ENCODE measurements at places on chromosomes 6 and 20.

DNA sequence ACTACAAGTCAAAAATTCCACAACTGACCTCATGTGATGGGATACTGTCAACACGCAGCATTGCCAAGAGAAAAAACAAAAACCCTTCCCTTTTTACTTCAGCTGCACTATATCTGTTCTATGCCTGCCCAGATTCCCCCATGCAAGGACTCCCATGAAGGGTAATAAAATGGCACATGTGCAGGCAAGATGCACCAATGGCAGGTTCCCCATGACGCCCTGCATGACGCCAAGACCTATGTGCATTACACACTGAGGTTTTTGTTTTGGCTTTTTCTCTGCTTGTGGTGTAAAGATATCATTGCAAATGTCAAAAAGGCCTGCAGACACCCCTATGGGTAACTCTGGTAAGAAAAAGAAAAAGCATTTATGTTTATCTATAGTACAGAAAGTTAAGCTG, 403.4 kb downstream of the HDGFL1 start:
- no peak overlapping the region for H3K4me3 ChIP-seq
- no peak overlapping the region for H3K27ac ChIP-seq
- no peak for DNase-seq

DNA sequence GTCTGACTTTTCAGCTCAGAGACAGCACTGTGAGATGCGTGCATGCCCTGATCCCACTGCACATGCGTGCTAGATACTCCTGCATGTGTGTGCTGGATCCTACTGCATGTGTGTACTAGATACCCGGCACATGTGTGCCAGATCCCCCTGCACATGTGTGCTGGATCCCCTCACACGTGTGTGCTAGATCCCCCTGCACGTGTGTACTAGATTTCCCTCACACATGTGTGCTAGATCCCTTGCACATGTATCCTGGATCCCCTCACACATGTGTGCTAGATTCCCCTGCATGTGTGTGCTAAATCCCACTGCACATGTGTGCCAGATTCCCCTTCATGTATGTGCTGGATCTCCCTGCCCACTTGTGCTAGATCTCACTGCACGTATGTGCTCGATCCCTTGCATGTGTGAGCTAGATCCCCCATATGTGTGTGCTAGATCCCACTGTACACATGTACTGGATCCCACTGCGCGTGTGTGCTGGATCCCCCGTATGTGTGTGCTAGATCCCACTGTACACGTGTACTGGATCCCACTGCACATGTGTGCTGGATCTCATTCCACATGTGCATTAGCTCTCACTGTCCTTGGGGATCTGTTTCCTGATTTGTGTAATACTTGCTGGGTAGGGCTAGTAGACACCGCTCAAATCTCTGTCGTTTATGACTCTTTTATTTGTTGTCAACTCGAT, 214.6 kb downstream of the SMOC2 start:
- no peaks in the 10 kb centered on the region for H3K4me1 ChIP-seq
- no peaks in the 10 kb centered on the region for H3K27me3 ChIP-seq
- no peak overlapping the region for H3K27ac ChIP-seq
- no peaks in the 10 kb centered on the region for H3K36me3 ChIP-seq
- no peak overlapping the region for H3K4me3 ChIP-seq
- DNase-seq = no peak

DNA sequence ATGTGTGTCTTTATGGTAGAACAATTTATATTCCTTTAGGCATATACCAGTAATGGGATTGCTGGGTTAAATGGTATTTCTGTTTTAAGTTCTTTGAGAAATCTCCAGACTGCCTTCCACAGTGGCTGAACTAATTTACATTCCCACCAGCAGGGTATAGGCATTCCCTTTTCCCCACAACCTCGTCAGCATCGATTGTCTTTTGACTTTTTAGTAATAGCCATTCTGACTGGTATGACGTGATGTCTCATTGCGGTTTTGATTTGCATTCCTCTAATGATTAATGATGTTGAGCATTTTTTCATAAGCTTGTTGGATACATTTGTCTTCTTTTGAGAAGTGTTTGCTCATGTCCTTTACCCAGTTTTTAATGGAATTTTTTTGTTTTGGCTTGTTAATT, 5.3 kb upstream of the TASP1 start:
- H3K36me3 ChIP-seq = no peaks in the 10 kb centered on the region
- DNase-seq = no peak
- no peak overlapping the region for H3K4me3 ChIP-seq
- no peak overlapping the region for H3K27ac ChIP-seq
- peaks cover 12% of the 10 kb centered on the region for H3K27me3 ChIP-seq

GRCh38 chr20:8918145-8918544, 150.7 kb upstream of the PLCB4 start:
- H3K4me1 ChIP-seq = no peaks in the 10 kb centered on the region
- no peaks in the 10 kb centered on the region for H3K27me3 ChIP-seq

- no peaks in the 10 kb centered on the region for H3K4me1 ChIP-seq
- H3K27ac ChIP-seq = no peak overlapping the region
- H3K4me3 ChIP-seq = no peak overlapping the region
- DNase-seq = no peak
- no peaks in the 10 kb centered on the region for H3K27me3 ChIP-seq
These were observed 71.5 kb downstream of the BTBD3 start for GRCh38 chr20:11989018-11989771.

- no peak overlapping the region for H3K4me3 ChIP-seq
- no peaks in the 10 kb centered on the region for H3K27me3 ChIP-seq
- H3K27ac ChIP-seq = no peak overlapping the region
- no peak for DNase-seq
- peaks cover 52% of the 10 kb centered on the region for H3K36me3 ChIP-seq
These were observed 108.7 kb downstream of the MYB start for GRCh38 chr6:135289816-135290215.

DNA sequence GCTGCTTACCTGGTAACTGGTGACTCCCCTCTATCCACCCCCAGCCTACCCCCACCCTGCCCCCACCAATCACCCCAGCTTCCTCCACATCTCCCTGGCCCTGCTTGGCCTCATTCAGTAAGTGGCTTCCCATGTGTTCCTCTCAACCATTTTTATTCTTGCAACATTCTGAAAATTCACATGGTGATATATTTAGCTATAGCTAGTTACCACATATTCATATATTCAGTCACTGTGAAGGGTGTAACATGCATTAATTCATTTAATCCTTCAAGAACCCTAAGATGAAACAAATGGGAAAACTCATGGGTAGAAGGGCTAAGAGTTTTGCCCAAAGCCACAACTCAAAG, 95.4 kb upstream of the CEP85L start:
- DNase-seq = no peak

DNA sequence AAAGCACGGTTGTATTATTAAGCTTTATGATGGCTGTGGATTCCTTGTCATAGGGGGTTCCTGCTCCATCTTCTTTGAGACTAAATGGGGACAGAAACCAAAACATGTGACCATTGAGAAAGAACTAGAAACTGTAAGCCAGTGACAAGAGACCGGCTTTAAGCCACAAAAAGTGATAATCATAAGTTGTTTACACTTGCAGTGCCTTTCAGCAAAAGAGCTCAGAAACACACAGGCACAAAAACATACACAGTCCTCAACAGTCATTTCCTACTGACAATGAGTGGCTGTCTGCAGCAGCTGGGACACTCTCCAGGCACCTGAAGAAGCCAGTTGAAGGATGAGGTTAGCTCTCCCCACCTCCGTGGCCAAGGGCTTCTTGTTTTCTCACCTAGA, 20.0 kb upstream of the UBE2J1 start:
- peak; percentile 20 for DNase-seq
- H3K4me3 ChIP-seq = no peak overlapping the region
- H3K27ac ChIP-seq = peak overlapping the region; percentile 47
- no peaks in the 10 kb centered on the region for H3K36me3 ChIP-seq
- H3K4me1 ChIP-seq = peaks cover 32% of the 10 kb centered on the region

GRCh38 chr6:62283796-62284411, 2.1 kb downstream of the KHDRBS2 start:
- no peak for DNase-seq
- no peak overlapping the region for H3K4me3 ChIP-seq
- H3K27ac ChIP-seq = no peak overlapping the region
- H3K36me3 ChIP-seq = no peaks in the 10 kb centered on the region
- peaks cover 8% of the 10 kb centered on the region for H3K27me3 ChIP-seq
- H3K4me1 ChIP-seq = no peaks in the 10 kb centered on the region

DNA sequence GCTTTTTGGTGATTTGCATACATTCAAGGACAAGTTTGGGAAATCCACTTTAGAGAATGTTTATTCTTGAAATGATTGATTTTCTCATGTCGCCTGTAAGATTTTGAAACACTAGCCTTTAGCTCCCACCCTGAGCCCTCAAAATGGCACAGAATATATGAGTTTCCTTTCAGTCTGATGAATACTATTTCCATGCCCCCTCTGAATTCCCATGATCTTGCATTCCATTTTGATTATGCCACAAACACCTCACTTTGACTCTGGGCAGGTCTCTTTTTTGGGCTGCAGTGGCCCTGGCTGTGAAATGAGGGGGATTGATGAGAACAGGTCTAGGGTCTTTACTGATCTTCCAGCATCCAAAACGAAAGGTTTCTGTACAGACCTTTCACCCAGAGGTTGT, 50.4 kb downstream of the SULF2 start:
- H3K4me1 ChIP-seq = no peaks in the 10 kb centered on the region
- DNase-seq = no peak
- no peaks in the 10 kb centered on the region for H3K36me3 ChIP-seq
- H3K4me3 ChIP-seq = no peak overlapping the region
- no peaks in the 10 kb centered on the region for H3K27me3 ChIP-seq
- no peak overlapping the region for H3K27ac ChIP-seq

GRCh38 chr6:55250400-55250799, 76.1 kb downstream of the HCRTR2 start:
- H3K27ac ChIP-seq = no peak overlapping the region
- DNase-seq = no peak
- H3K4me1 ChIP-seq = no peaks in the 10 kb centered on the region

DNA sequence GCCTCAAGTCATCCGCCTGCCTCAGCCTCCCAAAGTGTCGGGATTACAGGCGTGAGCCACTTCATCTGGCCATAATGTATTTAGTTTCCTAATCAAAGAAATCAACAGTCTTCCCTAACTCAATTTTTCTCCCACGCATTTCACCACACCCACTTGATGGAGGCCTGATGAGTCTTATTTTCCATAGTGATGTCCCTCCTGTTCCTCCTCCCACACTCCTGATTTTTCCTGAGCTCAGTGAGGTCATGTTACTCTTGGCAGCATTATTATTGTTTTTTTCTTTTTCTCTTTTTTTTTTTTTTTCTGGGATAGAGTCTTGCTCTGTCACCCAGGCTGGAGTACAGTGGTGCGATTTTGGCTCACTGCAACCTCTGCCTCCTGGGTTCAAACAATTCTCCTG, 8.9 kb downstream of the ABRACL start:
- peaks cover 25% of the 10 kb centered on the region for H3K4me1 ChIP-seq
- no peak for DNase-seq
- H3K27ac ChIP-seq = no peak overlapping the region
- H3K4me3 ChIP-seq = no peak overlapping the region
- no peaks in the 10 kb centered on the region for H3K27me3 ChIP-seq
- peaks cover 79% of the 10 kb centered on the region for H3K36me3 ChIP-seq

GRCh38 chr6:129120856-129121638, 238.1 kb downstream of the LAMA2 start:
- H3K36me3 ChIP-seq = no peaks in the 10 kb centered on the region
- H3K4me3 ChIP-seq = no peak overlapping the region
- no peak overlapping the region for H3K27ac ChIP-seq
- no peak for DNase-seq

DNA sequence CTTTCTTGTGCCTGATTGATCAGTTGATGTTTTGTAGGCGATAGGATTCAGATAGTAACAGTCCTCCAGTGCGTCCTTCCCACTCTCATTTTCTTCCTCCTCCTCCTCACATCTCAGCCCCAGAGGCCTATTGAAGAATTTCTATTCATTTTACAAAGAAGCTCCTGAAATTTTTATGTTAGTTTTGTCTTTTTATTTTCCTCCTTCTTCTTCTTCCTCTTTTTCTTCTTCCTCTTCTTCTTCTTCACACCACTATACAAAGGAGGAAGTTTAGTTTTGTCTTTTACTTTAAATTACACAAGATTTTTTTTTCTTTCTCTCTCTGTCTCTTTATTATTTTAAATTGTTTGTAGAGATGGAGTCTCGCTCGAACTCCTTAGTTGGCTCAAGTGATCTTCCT, 19.1 kb downstream of the BTN2A1 start:
- H3K4me1 ChIP-seq = peaks cover 32% of the 10 kb centered on the region
- H3K4me3 ChIP-seq = no peak overlapping the region
- no peaks in the 10 kb centered on the region for H3K27me3 ChIP-seq
- H3K36me3 ChIP-seq = peaks cover 23% of the 10 kb centered on the region

- H3K36me3 ChIP-seq = no peaks in the 10 kb centered on the region
- H3K27me3 ChIP-seq = peaks cover 39% of the 10 kb centered on the region
- no peak for DNase-seq
- H3K4me1 ChIP-seq = no peaks in the 10 kb centered on the region
- H3K27ac ChIP-seq = no peak overlapping the region
These were observed 577 bp upstream of the SLC24A3 start for GRCh38 chr20:19211661-19212468.

DNA sequence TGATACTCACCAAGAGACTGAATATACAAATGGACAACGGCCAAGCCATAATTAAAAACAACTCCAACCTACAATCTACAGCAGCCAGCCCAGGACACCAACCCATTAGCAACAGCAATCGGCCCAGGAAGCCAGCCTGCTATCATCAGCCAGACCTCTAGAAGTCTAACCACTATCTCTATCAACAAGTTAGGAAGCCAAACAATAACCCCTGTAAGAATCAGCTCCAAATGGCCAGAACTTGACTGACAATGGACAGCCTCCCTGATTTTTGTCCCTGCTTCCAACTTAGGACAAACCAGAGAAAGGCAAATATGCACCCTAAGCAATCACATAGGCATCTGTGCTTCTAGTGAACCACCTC, 511.8 kb upstream of the JARID2 start:
- H3K4me1 ChIP-seq = peaks cover 96% of the 10 kb centered on the region
- peak overlapping the region; percentile 96 for H3K27ac ChIP-seq
- DNase-seq = no peak
- peak overlapping the region; percentile 2 for H3K4me3 ChIP-seq
- no peaks in the 10 kb centered on the region for H3K27me3 ChIP-seq

- DNase-seq = peak; percentile 22
- peaks cover 80% of the 10 kb centered on the region for H3K27me3 ChIP-seq
- H3K27ac ChIP-seq = no peak overlapping the region
- peaks cover 2% of the 10 kb centered on the region for H3K4me1 ChIP-seq
- no peaks in the 10 kb centered on the region for H3K36me3 ChIP-seq
- peak overlapping the region; percentile 77 for H3K4me3 ChIP-seq
These were observed 13.0 kb downstream of the RPP21 start for GRCh38 chr6:30357678-30358540.

- no peak for DNase-seq
- peaks cover 13% of the 10 kb centered on the region for H3K4me1 ChIP-seq
- H3K27me3 ChIP-seq = peaks cover 2% of the 10 kb centered on the region
- H3K4me3 ChIP-seq = no peak overlapping the region
These were observed 87.1 kb upstream of the NT5E start for GRCh38 chr6:85362652-85363310.

All from activated T-helper 2 cell treated with anti-CD3 and anti-CD28 coated beads, Interferon-gamma antibody, Interleukin-2, Interleukin-4, amounts not matched to agents 10 μg/mL and 5 μg/mL and 100 μg/mL, durations not matched to agents 14 hours and 24 hours and 36 hours (primary cell).